ENCODE measurements at places on chromosomes 12 and 14. TPM values are rescaled to one million over a fixed set of nuclear protein-coding genes. Genes with fewer than 3 reads are reported as not detected.

Gene SLC25A21
- total RNA-seq, result 8.1 TPM

Gene KRT77
- total RNA-seq, result not detected

Gene IFI27
- total RNA-seq, result not detected

DNA sequence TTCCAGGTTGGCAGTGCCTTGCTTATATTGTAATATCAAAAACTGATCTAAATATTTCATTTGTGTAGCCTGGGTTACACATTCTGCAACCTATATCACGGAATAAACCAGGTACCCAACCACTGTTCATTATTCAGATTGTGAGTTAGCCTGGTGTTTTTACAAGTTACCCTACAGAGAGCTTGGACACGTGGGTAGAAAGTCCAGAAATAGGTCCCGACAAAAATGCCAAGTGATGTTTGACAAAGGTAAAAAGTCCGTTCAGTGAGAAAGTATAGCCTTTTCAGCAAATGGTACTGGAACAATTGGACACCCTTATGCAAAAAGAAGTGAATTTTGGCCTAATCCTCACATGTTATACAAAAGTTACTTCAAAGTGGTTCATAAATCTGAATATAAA, 17.6 kb upstream of the EVL start:
- no peak for DNase-seq

DNA sequence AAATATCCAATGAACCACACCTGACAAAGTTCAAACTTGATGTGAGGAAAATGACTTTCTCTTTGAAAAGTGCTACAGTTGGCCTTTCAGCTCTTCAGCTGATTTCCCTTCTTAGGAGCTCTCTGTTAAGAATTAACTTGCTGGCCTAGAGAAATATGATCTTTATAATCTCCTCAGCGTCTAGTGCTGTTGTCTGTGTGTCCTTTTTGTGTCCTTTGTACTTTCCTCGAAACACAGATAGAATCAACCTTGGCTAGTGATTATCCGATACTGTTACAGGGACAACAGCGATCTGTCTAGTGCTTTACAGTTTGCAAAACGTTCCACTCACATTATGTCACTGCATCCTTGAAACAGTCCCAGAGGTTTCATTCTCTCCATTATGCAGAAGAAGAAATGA, 162.8 kb upstream of the RMST start:
- DNase-seq, result no peak
